ENCODE measurements at places on chromosomes 16 and 17.

DNA sequence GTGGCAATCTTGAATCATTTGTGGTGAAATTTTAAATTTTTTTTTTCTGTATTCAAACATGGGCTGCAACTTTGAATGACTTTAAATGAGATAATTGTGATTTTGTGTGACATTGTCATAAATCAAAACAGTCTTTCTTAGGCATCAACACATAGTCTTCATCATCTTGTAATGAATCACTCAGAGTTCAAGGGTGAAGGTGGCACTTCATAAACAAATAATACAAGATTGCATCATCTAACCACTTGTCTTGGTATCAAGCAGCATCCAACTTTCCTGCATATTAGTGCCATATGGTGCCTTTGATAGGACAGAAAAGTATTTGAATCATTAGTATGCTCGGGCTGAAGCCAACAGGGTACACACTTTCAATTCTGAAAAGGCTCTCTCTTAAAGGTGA lies 392.4 kb upstream of the GOT2 start:
- no peak for DNase-seq

GRCh38 chr16:781346-782010 lies 6.7 kb downstream of the RPUSD1 start:
- no peak for DNase-seq

GRCh38 chr17:41647038-41647813 lies 22.9 kb upstream of the KRT17 start:
- DNase-seq, result no peak

- no peak for DNase-seq
These were observed 270.6 kb downstream of the FTO start for GRCh38 chr16:53974484-53975080.

DNA sequence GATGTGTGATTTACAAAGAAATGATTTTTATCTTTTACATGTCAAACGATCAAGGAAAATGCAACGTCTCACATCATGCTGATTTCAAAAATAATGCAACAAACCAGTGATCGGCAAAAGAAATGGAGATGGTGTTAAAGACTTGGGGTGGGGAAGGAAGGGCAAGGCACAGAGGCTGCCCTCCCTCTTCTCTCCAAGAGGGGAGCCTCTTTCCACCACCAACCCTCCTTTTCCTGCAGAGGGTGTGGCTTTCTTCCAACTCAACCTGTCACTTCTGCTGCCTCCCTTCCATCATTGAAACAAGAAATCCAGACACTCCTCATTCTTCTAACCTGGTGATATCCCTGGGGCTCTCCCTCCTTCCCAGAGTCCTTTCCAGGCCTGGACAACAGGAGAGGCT lies 320.8 kb downstream of the SLC39A11 start:
- no peak for DNase-seq

GRCh38 chr17:46977750-46978488 lies 1.1 kb downstream of the RPRML start:
- DNase-seq, result no peak

GRCh38 chr17:149231-149630 lies 11.9 kb downstream of the SCGB1C2 start:
- DNase-seq, result no peak

- no peak for DNase-seq
These were observed 514 bp downstream of the UBFD1 start for GRCh38 chr16:23557779-23558702.

DNA sequence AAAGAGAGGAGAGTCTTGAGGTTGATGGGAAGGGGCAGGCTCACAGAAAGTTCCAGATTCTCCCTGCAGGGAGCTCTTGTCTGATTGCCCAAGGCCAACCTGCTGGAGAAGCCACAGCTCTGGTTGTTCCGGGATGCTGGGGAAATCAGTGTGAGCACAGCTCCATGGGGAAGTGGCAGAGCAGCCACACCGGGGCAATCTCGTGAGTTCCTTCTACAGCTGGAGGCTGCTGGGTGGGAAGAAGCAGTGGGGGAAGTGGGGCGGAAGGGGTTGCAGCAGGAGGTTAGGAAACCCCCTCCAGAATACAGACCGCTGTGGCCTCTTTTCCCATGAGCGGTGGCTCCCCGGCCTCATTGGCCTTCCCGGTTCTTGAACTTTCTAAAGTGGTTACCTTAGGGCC lies 34.0 kb downstream of the KIAA0513 start:
- no peak for DNase-seq

DNA sequence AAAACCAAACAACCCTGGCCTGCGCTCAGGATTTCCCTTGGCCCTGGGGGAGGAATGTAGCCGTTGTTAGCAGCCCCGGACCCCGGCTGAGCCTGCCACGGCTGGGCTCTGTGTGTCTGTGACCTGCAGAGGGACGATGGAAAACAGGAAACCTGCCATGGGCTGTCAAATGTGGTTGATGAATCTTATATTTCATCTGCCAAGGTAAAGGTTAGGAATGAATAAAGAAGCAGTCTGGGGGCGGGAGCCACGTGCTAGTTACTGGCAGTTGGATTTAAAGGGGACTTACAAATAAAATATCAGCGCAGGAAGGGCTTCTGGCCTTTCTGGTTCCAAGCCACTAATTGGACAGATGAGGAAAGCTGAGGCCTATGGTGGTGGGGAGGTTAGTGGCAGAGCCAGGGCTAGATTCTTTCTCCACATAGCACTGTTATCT lies at the start of gene KRT23:
TSS of gene KRT23 (minus strand) at position 263 of the 436 bp plus-strand sequence. CDS start 1,043 bp downstream, outside the sequence.
- DNase-seq, result no peak

GRCh38 chr17:77414811-77415400 lies 274.1 kb downstream of the SEC14L1 start:
- no peak for DNase-seq

GRCh38 chr17:28718333-28719020 lies 809 bp upstream of the RAB34 start:
- no peak for DNase-seq

DNA sequence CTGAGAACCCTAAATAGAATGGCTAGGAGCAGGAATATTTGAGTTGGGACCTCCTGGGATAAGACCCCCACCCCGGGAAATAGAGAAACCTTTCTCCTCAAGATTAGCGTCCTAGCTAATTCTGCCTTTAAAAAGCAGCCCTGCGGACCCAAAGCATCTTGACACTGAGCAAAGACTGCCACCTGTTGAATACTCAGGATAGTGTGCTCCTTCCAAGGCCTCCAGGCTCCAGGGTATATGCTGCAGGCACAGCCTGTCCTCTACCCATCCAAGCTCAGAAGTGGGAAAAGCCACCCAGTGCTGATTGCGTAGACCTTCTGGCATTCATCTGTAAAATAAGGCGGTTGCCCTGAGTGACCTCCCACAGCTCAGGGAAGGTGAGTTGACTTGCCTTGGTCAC lies 456.2 kb upstream of the DYNLRB2 start:
- no peak for DNase-seq

Measured in T-helper 2 cell (primary cell).